ENCODE measurements at places on chromosomes 3 and 15.

DNA sequence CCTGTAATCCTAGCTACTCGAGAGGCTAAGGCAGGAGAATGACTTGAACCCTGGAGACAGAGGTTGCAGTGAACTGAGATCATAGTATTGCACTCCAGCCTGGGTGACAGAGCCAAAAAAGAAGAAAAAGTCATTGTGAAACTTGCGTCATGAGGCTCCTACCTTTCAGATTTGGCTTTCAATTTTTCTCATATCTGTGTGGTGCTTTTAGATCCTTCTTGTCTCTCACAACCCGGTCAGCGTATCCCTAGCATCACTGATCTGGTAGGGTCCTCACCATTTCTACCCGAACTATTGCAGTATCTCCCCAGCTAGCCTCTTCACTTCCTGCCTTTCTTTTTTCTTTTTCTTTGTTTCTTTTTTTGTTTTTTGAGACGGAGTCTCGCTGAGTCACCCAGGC lies 21.6 kb upstream of the GCNT3 start:
- no peak for DNase-seq

- DNase-seq, result no peak
Observed at GRCh38 chr15:60222404-60222803, 175.4 kb downstream of the ANXA2 start.

GRCh38 chr3:158725348-158726011 lies 6.8 kb downstream of the RARRES1 start:
- no peak for DNase-seq

- no peak for DNase-seq
Observed at GRCh38 chr3:82461049-82461889, 699.8 kb upstream of the GBE1 start.

DNA sequence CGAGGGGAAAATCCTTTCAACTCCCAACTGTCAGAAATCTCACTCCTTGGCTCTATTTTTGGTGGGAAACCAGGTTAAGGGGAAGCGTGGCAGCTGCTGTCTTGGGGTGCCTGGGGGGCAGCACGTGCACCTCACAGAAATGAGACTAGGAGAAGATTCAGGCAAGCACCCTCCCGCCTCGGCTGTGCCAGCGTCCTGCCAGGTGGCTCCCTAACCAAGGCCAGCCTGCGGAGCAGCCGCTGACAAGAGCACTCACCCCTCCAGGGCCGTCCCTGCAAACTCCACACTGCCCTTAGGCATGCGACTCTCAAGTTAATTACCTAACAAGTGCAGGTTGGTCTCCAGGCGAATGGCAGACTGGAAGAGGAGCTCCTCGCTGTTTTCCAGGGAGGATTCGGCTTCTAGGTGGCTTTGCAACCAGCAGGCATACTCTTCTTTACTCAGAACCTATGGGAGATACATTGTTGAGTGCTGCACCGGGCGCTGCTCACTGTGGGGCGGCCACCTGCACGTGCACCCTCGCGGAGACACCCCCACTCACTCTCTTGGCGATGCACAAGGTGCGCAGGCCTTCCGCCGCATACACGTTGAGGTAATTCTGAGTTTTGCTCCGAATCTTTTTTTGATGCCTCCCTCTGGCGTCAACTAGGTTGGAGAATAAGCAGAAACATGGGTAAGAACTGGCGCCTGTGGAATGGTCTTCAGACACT lies 155.3 kb downstream of the ATP10A start:
- DNase-seq, result no peak

- DNase-seq, result no peak
Observed at GRCh38 chr15:98927022-98927421, 80.6 kb downstream of the PGPEP1L start.

- DNase-seq, result no peak
Observed at GRCh38 chr3:48369693-48370332, 2.2 kb upstream of the FBXW12 start.

- DNase-seq, result no peak
Observed at GRCh38 chr3:132543011-132543739, 53.9 kb upstream of the ACKR4 start.

DNA sequence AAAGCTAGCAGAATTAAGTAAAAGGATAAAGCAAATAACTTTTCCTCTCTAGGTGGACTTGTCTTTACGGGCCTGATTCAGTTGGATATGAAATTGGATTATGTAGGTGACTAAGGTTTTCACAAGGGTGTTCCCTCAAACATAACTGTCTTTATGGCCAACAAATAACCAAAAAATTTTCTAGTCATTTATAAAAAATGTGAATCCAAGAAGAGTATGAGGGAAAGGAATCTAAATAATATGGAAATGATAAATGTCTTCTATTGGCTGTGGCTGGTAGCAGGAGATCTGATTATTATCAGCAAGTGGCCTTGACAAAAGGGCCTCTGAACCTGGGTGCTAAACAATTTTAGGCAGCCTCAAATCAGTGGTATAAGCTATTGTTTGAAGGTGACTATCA lies 594.0 kb upstream of the UBE2E2 start:
- no peak for DNase-seq

DNA sequence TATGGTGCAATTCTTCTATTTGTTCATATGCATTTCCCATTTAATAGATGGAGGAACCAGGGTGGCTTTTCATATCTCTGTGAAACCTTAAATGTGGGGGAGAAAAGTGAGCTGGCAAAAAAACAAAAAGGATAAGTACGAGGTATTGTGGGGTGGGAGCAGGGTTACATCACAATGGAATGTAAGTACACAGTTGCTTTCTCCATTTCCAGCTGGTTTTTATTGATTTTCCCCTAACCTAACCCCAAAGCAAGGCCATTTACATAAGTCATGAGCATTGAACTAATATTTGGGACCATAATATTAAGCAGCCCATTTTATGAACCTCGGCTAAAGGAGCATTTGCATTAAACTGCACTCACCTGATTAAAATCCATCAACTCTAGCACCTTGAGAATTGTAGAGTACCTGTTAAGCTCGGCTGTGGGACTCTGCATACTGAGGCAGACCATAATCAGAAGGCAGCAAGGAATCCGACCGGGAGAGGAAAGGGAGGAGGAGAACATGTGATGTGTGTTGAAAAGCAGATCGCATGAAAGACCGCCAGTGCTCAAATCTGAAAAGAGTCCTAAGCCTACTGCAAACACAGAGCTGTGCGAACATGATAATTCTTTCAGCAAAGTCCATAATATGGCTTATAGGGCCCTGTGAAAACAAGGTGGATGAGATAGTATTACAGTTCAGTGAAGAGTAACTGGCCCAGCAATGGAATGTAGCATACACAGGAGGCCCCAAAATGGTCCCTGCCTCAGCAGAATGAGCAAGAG lies 513.4 kb downstream of the FHIT start:
- no peak for DNase-seq

DNA sequence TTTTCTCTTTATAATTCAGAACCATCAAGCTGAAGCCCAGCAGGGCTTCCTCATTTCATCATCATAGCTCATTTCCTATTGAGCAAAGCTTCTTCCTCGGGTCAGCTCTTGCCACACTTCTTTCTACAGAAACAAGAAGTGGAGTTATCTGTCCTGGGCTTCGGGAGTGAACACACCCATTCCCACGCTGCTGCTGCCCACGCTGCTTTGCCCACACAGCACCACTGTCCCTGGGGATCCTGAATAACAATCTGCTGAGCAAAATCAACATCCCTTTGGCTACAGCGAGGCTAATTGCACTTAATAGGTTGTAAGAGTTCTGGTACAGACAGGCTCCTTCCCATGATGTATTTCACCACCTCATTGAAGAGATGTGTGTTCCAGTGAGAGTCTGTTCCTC lies 23.7 kb downstream of the CEP19 start:
- no peak for DNase-seq

GRCh38 chr3:170499562-170500156 lies 81.0 kb downstream of the CLDN11 start:
- no peak for DNase-seq

- DNase-seq, result no peak
Observed at GRCh38 chr15:35547775-35548364, 1.9 kb upstream of the DPH6 start.

DNA sequence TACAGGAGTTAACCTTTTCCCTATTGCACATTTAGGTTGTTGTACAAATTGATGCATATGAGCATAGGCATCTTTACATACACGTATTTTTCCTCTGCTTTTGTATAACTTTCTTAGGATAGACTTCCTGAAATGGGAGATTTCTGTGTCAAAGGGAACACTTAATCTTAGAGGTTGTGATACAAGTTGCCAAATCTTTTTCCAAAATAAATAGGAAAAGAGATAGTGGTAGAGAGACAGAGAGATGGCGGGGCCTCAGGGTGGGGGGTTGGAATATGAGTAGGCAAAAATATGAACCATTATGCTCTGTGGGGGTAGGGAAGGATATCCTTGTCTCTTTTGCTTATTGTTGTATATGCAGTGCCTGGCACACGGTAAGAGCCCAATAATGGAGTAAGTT lies 70.7 kb upstream of the UBE2E1 start:
- no peak for DNase-seq

- DNase-seq, result no peak
Observed at GRCh38 chr15:82137261-82137660, 91.4 kb upstream of the MEX3B start.

GRCh38 chr3:125367403-125368230 lies 7.5 kb downstream of the ZNF148 start:
- DNase-seq, result no peak

- no peak for DNase-seq
Observed at GRCh38 chr15:23467110-23467600, 20.1 kb upstream of the GOLGA6L2 start.

DNA sequence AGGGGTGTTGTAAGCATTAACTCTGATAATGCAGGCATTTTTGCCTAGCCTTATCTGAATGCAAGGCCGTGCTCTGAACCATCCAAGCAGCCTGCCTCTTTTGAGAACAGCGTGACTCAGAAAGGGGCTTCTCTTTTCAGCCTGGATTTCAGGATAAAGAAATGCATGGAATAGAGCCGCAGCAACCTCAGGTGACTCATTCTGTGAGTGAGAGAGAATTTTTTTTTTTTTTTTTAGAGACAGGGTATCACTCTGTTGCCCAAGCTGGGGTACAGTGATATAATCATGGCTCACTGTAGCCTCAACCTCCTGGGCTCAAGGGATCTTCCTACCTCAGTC lies 20.6 kb upstream of the PDE8A start:
- no peak for DNase-seq

GRCh38 chr15:98174286-98174685 lies 213.8 kb downstream of the ARRDC4 start:
- DNase-seq, result no peak

GRCh38 chr3:47003461-47004368 lies 24.2 kb downstream of the NBEAL2 start:
- no peak for DNase-seq

DNA sequence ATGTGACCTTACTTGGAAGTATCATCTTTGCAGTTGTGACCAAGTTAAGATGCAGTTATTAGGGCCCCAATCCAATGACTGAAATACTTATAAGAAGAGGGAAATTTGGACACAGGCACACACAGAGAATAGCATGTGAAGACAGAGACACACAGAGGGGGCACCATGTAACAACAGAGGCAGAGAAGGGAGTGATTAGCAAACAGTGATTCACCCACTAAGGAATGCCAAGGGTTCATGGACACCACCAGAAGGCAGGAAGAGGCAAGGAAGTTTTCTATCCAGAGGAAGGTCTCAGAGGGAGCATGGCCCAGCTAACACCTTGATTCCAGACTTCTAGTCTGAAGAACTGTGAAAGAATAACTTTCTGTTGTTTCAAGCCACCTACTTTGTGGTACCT lies 25.0 kb downstream of the SIDT1 start:
- DNase-seq, result no peak

DNA sequence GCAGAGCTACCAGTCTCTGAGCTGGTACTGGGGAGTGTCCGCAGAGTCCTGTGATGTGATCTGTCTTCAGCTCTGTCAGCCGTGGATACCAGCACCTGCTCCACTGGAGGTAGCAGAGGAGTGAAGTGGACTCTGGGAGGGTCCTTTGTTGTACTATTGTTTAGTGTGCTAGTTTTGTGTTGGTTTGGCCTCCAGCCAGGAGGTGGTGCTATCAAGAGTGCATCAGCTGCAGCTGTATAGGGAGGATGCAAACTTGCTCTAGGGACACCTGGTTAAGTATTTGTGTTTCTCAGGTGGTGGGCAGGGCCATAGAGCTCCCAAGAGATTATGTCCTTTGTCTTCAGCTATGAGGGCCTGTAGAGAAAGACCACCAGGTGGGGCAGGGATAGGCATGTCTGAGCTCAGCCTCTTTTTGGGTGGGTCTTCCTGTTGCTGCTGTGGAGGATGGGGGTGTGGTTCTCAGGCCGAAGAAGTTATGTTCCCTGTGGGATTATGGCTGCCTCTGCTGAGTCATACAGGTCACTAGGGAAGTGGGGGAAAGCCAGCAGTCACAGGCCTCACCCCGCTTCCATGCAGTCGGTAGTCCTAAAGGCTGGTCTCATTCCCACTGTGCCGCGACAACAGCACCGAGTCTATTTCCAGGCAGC lies 443.2 kb upstream of the TBL1XR1 start:
- peak; percentile 44 for DNase-seq

- no peak for DNase-seq
Observed at GRCh38 chr15:77844798-77845446, 212.2 kb upstream of the LINGO1 start.

DNA sequence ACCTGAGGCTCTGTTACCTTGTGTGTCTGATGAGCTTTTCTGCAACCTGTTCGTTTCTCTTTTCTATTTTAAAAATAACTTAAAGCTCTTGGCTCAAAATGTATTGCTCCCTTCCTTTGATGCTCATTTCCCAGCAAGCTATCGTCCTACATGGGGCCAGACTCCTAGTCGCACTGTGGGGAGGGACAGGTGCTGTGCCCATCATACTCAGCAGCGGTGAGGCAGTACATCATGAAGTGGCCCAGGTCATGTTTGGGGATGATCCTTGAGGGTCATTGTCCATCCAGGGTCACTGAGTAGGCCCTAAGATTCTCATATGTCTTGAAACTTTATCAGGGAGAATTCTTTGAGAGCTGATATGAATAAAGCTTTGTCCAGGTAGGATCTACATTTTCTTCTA lies 41.1 kb downstream of the PTH1R start:
- no peak for DNase-seq

- DNase-seq, result no peak
Observed at GRCh38 chr3:51675201-51675611, 4.2 kb downstream of the TEX264 start.

DNA sequence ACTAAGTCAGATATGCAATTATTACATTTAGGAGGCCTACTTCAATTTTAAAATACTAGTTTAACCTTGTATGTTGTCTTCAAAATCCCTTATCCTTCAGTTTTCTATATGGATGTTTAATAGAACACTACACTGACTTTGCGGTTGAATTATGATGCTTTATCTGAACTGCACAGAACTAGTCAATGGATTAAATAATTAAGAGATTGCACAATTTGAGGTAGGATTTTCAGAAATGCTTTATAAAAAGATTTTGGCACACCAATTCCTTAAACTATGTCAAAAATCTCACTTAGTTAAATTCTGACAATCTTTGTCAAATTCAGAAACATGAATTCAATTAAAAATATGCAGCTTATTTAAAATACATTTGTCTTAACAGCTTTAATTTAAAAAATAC lies 28.1 kb downstream of the ATOSA start:
- DNase-seq, result no peak

DNA sequence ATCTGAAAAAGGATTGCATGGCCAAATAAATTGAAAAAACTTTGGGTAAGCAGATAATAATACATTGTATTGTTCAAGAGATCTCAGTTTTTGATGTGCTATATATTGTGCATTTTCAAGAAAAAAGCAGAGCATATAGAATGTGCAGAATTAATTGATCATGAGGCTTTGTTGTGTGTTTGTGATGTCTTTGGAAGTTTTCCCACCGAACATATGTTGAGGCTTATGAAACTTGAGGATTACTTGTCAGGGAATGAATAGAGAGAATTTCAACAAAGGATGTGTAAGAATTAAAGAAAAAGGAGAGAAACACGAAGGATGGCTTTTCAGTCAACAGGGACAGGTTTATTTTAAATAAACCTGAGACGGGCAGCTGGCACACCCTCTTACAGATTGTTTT lies 232.5 kb upstream of the POU1F1 start:
- DNase-seq, result no peak

GRCh38 chr3:159501029-159501428 lies 487.6 kb upstream of the IL12A start:
- DNase-seq, result no peak

Data from NCI-H510A (cell line).